Activated CD4-positive, alpha-beta T cell treated with anti-CD3 and anti-CD28 coated beads, Interleukin-10, Interleukin-2, amounts not matched to agents 100 ng/mL and 50 ng/mL, durations not matched to agents 16 hours and 8 hours (primary cell): ENCODE measurements at places on chromosomes 6 and 20.

GRCh38 chr20:43191946-43192863, 2.5 kb upstream of the PTPRT start:
- peak; percentile 26 for DNase-seq

- peak; percentile 78 for DNase-seq
These were observed 102.6 kb downstream of the KIF13A start for GRCh38 chr6:17884498-17885478.

DNA sequence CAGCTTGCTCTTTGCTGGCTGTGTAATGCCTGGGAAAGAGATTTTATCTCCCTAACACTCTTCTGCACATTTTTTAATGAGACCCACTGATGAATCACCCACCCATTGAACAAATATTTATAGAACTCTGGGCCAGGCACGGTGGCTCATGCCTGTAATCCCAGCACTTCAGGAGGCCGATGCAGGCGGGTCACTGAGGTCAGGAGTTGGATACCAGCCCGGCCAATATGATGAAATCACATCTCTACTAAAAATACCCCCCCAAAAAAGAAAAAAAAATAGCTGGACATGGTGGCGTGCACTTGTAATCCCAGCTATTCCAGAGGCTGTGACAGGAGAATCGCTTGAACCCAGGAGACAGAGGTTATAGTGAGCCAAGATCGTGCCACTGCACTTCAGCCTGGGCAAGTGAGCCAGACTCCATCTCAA, 82.1 kb upstream of the SIRPA start:
- DNase-seq: no peak

DNA sequence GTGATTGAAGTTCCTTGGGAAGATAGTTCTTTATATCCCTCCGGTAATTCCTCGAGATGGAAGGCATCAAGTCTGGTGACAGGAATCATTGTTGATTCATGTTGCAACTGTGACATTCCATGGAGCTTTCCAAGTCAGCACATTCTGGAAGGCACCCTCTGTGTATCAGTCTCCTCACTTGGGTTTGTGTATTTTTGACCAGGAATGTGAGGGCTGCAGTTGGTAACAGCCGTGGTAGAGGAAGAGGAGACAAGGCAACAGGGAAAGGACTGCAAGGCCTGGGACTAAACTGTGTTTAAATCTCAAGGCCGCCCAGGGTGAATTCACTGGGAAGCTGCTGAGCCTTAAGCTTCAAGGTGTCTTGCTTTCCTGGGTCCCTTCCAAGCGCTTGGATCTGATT, 99.0 kb downstream of the CLIC5 start:
- DNase-seq: no peak

- DNase-seq: no peak
These were observed 26.3 kb downstream of the WRNIP1 start for GRCh38 chr6:2791450-2791974.

DNA sequence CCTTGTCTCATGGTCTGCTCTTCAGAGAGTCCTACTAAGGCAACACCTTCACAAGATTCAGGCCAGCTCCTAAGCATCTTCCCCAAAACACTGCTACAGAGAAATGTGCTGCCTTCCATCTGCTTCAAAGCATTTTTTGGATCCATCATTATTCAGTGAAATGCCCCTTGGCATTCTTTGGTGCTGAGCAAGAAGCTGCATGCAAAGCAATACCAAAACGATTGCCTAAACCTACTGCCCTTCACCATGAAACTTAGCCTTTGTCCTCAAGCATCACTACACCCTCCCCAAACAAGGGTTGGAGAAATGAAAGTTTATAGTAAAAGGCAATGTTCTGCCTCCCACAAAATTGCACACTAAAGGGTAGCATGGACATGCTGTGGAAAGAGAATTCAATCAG, 93.5 kb downstream of the SNAP25 start:
- no peak for DNase-seq

- no peak for DNase-seq
These were observed 8.0 kb downstream of the CST3 start for GRCh38 chr20:23629542-23630391.

GRCh38 chr6:116371120-116371917, 572 bp downstream of the DSE start:
- DNase-seq: no peak

DNA sequence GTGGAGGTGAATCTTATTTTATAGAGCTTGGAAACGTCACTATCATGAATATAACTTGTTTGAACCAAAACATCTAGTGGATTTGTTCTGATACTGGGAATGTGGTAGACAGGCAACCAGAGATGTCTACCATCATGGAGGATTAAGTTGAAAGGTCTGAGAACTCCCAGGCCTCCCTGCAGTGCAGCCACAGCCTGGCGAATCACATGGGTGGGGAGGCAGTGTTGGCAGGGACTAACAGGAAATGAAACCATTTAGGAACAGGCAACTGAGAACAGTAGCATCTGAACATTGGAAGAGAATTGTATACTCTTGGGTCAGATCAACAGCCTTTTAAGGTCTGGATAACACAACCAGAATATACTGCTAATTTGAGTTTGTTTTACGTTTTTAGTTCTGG, 22.3 kb upstream of the CEP162 start:
- DNase-seq: no peak
